Activated T-cell treated with anti-CD3 and anti-CD28 coated beads for 24 hours (primary cell): ENCODE measurements at places on chromosomes 6 and 20.

DNA sequence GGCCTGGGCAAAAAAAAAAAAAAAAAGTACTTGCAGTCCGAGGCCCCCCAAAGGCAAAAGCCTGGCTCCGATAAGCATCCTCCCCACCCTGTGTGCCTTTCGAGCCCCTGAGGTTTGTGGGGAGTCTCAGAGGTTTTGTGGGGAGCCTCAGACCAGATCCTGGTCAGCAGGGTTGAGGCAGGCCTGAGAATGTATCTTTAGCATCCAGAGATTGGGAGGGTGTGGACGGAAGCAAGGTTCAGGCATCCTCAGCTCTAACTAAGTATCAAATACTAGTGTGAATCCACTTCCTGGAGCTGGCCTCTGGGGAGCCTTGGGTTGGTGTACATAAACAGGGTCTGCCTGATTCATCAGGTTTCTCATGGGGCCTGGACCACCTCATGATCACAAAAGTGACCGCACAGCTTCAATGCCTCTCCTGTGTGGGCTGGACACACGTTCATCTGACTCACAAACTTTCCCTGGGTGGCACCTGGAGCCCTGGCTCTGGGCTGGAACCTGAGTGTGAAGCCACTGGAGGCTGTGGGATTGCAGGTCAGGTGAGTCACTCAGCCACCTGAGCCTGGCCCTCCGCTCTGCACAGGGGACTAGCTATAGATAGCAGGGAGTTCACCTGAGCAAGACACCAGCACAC, 24.4 kb downstream of the PCMTD2 start:
- no peak for DNase-seq

DNA sequence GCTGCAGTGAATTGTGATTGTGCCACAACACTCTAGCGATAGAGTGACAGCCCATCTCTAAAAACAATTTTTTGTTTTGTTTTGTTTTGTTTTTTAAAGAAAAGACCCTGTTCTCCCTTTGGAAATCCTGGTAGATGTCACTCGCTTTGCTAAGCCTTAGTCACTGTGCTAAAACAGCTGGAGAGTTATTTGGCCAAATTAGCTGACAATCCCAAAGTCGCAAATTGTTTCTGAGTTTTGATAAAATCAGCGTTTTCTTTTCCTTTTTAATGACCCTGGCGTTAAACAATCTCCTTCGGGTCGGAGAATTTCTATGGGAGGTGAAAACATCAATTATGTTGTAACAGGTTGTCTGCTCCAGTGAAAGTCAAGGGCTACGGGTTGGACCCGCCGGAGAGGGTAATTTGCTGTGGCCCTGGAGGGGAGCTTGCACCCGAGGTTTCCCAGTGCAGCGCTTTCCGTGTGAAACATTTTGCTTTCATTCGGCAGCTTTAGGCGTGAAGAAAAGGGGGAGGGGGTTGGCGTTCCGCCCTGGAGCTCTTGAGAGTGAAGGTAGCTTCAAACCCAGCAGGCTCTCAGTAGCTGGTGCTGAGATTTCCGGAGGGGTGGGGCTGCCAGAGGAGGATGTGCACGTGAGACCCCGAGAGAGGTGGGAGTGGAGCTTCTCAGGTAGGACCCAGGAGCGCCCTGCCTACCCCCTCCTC, 296.6 kb downstream of the PHACTR1 start:
- DNase-seq = no peak

- DNase-seq = no peak
These were observed 58.3 kb downstream of the THEMIS start for GRCh38 chr6:127842562-127842961.

GRCh38 chr20:37726971-37727956, 33.4 kb downstream of the CTNNBL1 start:
- no peak for DNase-seq

DNA sequence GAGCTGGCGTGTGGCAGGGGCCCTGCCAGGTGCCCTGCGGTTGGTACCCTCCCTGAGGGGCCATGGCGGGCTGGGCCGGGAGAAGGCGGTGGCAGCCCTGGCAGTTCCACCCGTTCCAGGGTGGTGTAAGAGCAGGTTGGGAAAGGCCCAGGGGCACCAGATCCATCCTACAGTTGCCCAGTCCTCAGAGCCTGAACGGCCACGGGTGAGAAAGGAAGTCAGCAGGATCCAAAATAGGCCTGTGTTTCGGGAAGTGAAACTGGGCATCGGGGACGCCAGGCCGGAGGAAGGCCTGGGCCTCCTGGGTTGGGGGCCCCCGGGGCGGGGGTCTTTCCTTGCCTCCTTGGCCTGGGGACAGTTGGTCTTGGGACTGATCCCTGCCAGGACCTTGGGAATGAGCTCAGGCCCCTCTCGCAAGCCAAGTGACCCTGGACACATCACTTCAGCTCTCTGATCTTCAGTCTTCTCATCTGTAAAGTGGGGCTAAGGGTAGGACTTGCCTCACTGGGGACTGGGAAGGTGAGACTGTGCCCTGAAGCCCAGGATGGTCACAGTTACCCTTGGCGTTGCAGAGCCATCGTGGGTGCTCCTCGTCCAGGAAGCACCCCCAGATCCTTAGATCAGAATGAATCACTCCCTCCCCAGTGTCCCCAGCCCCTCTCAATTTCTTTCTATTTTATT, 18.1 kb upstream of the NOL4L start:
- DNase-seq = no peak

DNA sequence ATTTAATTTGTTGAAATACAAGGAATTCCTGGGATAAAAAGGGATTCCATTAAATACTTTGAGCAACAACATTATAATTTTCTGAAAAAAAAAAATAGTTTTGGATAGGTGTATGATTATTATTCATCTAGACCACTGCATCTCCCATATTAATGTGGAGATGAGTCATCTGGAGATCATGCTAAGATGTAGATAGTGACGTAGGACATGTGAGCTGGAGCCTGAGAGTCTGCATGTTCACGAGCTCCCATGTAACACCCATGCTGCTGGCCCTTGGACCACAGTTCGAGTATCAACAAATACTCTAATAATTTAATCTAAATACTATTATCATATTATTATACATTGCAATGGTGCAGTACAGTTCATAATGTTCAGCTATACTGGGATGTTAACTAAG, 91.6 kb downstream of the EPM2A start:
- no peak for DNase-seq

GRCh38 chr6:168180548-168181011, 101.6 kb upstream of the FRMD1 start:
- no peak for DNase-seq

- DNase-seq = peak; percentile 45
These were observed 10.2 kb upstream of the CST5 start for GRCh38 chr20:23889775-23890187.

- no peak for DNase-seq
These were observed 25.7 kb downstream of the DST start for GRCh38 chr6:56616967-56617366.

DNA sequence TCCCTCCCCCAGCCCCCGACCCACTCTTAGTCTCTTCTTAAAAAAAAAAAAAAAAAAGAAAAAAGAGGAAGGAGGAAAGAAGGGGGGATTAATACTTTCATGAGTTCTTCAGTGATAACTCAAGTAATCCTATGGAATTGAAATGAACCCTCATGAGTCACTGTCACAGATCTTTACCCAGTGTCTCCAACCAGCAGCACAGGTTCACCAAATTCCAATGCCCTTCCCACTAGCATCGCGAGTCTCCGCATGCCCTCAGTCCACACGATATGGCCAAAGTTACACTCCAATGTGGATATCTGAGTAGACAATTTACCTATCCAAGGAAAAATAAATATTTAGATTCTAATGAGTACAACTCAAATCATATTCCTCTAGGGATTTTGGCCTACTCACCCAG, 74.5 kb downstream of the MDN1 start:
- DNase-seq = no peak
